ENCODE measurements at places on chromosomes 7 and 10.

- no peak for DNase-seq
These were observed 289.7 kb downstream of the KLF6 start for GRCh38 chr10:3495281-3495680.

GRCh38 chr10:131016556-131016955 is 295.0 kb downstream of the TCERG1L start:
- no peak for DNase-seq

GRCh38 chr7:112298543-112299100 is 92.1 kb downstream of the ZNF277 start:
- DNase-seq = no peak

DNA sequence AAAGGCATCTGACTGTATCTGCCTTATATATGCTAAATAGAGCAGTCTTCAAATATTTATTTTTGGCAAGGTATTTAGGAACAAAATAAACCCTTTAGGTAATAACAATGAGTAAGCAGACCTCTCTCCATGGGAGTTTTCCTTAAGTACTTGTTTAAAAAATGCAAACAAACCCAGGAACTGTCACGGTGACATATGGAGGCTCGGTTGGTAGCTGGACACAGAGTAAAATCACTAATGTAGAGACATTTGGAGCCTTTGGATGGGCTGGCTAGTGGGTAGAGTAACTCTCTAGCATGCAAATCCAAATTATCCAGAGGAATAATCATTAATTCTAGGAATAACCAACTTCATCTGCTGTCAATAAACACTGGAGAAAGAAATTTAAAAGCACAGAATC is 71.6 kb upstream of the LAMB4 start:
- peak; percentile 73 for DNase-seq

- no peak for DNase-seq
These were observed 2.8 kb upstream of the CHCHD1 start for GRCh38 chr10:73779018-73779417.

GRCh38 chr10:26368463-26368862 is 69.7 kb upstream of the APBB1IP start:
- no peak for DNase-seq

GRCh38 chr7:83836028-83836427 is 187.1 kb upstream of the SEMA3E start:
- DNase-seq = no peak

GRCh38 chr7:15921576-15921975 is 235.1 kb upstream of the MEOX2 start:
- DNase-seq = no peak

DNA sequence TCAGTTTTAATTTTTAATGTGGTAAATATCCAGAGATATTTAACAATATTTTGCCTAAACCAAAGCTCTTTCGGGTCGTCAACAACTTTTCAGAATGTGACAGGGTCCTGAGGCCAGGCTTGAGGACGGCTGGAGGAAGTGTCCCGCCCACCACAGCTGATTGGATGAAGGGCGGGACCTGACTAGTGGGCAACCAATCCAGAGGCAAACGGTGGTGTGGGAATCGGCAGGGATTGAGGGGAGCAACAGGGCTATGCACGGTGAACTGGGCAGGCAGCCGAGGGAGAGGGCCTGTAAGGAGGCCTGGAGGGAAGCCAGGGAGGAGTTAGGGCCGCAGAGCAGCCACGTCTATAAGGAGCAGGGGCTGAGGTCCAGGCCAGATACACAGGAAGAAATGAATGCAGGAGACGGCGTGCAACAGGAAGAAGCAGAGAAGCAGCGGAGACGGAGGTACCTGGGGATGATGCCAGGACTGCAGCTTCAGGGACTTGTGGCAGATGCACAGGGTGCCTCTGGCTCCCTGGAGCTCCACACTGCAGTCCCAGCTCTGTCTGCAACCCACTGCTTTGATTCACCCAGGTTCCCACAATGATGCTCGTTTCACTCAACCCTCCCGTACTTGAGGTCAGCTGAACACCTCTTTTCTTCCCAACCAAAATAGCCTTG is 46.1 kb upstream of the ZMIZ1 start:
- no peak for DNase-seq

DNA sequence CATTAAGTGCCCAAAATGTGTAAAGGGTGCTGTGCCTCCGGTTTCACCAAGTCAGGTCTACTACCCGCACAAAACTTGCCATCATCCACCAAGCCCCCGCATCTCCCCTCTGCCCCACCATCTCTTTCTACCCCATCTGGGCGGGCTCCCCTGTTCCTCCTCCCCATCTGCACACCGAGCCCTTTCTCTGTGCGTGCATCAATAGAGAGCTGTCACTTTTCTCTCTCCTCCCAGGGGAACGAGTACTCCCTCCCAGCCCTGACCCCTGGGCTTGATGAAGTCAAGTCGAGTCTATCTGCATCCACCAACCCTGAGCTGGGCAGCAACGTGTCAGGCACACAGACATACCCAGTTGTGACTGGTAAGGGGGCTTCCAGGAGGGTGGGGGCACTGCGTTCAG is 63.5 kb downstream of the PAX2 start:
- no peak for DNase-seq

DNA sequence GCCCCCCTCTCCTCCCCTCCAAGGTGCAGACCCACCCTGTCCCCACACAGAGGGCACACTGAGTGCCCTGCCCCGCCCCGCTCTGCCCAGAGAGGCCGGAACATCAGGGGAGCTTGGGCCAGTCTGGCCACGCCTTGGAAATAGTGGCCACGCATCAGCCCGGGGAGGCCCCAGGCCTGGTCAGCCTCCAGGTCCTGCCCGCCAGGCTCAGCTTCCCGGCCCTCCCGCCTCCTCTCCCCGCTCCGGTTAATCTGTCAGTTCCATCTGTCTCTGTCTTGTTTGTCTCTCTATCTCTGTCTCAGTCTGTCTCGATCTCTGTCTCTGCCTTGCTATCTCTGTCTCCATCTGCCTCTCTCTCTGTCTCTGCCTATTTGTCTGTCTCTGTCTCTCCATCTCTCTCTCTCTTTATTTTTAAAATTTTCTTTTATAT is 28.9 kb upstream of the TNRC18 start:
- no peak for DNase-seq

All from NCI-H748 treated with DMSO at 0.1 percent for 48 hours (cell line).